BE2C (cell line): ENCODE measurements at places on chromosomes 1 and 21.

DNA sequence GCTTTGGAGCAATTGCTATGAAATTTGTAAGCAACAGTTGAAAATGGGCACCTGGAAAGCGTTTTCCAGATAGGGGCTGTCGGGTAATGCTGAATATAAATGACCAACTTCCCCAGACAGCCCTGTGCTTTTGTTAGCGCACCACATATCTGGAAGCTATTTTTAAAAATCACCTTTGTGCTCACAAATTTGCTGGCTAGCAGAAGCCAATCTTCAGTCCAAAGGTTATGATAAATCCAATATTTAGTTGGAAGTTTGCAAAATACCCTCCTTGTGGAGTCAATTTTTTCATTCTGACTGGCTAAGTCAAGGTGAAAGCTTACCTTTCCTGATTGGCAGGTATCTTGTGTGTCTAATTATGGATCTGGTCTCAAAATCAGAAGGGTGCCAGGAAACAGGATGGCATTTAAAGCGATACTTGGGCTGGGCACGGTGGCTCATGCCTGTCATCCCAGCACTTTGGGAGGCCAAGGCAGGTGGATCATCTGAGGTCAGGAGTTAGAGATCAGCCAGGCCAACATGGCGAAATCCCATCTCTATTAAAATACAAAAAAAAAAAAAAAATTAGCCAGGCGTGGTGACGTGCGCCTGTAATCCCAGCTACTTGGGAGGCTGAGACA lies 124.1 kb upstream of the AJAP1 start:
- DNase-seq, result no peak

DNA sequence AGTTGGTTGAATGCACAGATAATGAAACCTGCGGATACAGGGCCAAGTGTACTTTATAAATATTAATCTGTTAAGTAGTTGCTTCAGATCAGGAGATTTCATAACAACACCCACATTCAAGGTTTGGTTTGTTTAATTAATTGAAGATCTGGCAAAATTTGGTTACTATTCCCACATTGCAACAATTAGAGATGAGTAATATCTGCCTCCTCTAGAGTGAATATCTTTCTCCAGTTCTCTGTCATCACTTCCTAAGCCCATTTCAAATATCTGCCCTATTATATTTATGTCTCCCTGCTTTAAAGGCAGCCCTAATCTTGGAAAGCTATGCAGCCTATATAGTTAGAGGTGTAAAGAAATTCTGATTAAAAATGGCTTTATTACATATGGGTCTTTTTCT lies 61.4 kb downstream of the PPP2R5A start:
- DNase-seq, result no peak

- DNase-seq, result no peak
Measured at GRCh38 chr1:157849229-157849875, 7.7 kb upstream of the CD5L start.

GRCh38 chr1:207646944-207647579 lies 2.1 kb downstream of the CR1L start:
- DNase-seq, result no peak

GRCh38 chr1:54791880-54792522 lies 9.1 kb downstream of the TTC22 start:
- DNase-seq, result peak; percentile 46

DNA sequence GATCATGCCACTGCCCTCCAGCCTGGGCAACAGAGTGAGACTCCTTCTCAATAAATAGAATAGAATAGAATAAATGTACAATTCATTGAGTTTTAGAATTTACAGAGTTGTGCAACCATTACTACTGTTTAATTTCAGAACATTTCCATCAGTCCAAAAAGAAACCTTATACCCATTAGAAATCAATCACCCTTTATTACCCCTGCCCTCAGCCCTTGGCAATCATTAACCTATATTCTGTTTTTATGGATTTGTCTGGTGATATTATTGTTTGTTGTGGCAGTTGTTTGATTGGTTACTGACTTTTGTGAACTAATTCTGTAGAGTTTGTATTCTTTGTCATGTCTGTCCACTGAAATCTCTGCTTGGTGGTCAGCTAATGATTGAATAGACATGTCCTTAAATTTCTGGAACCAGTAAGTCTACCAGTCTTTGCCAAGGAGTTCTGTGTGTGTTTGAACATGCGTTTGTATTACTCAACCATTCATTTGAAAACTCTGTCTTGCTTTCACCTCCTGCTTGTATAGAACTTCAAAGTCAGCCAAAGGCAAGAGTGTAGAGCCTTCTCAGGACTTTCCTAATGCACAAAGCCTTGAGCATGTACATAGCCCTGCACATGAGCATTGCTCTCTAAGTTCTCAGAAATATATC lies 208.8 kb downstream of the GPR52 start:
- DNase-seq, result no peak

- no peak for DNase-seq
Measured at GRCh38 chr1:222529916-222530315, 18.0 kb downstream of the HHIPL2 start.

- DNase-seq, result no peak
Measured at GRCh38 chr1:57883642-57883995, 459.8 kb upstream of the DAB1 start.

- DNase-seq, result no peak
Measured at GRCh38 chr1:80594013-80594412, 1206.7 kb upstream of the ADGRL2 start.

- no peak for DNase-seq
Measured at GRCh38 chr1:213409971-213410370, 358.9 kb downstream of the RPS6KC1 start.

DNA sequence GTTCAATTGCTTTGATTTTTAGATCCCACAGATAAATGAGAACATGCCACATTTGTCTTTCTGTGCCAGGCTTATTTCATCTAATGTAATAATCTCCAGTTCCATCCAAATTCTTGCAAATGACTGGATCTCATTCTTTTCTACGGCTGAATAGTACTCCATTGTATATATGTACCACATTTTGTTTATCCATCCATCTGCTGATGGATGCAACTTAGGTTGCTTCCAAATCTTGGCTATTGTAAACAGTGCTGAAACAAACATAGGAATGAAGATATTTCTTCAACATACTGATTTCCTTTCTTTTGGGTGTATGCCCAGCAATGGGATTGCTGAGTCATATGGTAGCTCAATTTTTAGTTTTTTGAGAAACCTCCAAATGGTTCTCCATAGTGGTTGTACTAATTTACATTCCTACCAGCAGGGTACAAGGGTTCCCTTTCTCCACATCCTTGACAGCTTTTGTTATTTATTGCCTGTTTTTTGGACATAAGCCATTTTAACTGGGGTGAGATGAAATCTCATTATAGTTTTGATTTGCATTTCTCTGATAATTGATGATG lies 344.4 kb downstream of the KCTD3 start:
- no peak for DNase-seq
